GM12891 (cell line): ENCODE measurements at places on chromosomes 1 and 21.

GRCh38 chr1:61082311-61083012 lies at the start of gene NFIA:
Gene NFIA (plus strand): TSS chr1:61082561.
- no peak for DNase-seq

DNA sequence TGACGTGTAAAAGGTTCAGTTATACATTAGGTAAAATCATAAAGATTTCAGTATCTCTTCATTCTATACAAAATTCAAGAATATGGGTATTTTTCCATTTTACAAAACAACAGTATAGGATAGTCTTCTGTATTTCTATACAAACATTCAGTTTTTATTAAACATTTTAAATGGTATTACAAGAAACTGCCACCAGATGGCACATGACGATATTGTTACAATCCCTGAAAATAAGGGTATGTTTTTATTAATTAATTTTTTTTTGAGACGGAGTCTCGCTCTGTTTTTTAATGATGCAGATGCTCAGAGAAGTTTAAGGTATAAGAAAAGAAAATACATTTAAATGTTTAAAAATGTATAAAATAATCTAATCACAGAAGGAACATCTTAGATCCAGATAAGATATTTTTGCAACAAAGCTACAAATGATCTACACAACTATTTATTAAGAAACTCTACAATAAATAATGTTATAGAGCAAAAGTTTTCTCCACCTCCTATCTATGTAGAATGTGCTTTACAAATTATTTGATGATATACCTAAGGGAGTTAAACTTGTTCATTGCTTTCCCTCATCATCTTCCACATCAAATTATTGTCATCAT lies 23.5 kb upstream of the RSBN1 start:
- DNase-seq: no peak

DNA sequence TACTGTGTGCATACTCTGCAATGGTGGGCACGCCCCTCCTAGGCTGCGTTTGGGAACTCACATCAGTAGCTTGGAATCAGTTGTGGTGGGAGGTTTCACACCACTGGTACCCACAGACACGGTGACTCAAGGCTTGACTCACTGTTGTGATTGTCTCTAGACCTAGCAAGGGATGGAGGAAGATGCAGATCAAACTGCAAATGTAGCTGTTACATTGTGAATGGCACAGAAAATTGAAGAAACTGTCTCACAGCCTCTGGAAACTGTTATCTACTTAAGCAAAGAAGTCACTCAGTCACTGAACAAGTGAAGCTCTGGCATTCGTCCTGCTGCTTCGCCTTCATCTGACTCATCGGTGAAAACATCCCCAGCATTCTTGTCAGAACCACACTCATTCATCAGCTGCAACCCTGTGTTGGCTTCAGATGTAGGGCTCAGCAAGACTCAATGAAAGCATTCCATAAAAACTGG lies 59.5 kb downstream of the POFUT2 start:
- DNase-seq: no peak

GRCh38 chr1:241499910-241500309 lies 19.6 kb downstream of the FH start:
- no peak for DNase-seq

DNA sequence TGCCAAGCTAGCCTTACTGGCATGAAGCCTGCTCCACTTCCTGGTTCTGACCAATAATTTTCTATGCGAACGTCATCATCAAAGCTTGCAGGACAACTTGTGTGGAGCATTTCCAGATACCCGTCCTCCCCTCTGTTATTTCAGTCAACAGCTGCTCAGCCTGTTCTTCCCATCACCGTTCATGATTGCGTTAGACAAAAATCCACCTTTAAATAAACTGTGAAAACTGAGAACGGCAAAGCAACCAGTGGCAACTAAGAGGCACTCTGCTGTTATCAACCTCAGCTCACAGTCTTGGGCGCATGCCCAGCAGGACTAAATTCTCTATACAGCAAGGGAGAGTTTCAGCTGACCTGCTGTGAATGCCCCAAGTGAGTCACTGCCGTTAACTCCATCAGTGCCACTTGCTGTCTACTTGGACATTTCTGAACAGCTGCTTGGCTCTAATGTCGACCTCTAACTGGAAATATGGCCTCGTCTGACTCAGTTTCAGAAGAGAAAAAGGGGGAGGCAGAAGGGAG lies 207.4 kb upstream of the RUNX1 start:
- no peak for DNase-seq

DNA sequence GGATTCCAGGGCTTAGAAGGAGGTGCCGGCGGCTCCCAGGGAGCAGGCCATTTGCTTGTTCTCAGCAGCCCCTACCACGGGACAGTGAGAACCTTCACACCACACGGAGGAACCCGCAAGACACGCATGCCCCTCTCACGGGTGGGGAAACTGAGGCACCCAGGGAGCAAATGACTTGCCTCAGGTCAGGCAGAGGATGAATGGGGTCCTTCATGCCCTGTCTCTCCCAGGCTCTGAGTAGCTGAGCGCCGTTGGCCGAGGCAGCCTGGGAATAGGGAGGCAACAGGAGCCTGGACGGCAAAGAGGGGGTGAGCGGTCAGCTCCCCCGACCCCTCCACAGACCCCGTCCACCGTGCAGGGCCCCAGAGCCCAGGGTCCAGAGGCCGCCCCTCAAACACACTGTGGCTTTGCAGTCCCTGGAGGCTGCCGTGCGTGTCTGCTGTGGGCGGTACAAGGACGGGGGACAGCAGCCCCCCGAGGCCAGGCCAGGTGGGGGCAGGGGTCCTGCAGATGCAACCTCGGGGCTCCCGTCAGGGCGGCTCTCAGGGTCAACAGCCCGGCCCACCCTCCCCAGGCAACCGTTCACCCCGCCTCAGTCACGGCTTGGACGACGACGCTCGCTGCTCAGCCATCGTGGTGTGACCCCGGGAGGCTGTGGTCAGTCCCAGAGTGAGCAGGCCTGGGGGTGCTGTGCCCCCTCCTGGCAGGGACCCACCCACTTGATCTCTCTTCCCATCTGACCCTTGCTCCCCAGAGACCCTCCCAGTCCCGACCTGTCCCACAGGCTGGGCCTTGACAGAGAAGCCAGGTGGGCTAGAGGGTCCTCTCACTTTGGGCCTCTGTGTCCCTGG lies 15.8 kb upstream of the COL6A2 start:
- DNase-seq: no peak

DNA sequence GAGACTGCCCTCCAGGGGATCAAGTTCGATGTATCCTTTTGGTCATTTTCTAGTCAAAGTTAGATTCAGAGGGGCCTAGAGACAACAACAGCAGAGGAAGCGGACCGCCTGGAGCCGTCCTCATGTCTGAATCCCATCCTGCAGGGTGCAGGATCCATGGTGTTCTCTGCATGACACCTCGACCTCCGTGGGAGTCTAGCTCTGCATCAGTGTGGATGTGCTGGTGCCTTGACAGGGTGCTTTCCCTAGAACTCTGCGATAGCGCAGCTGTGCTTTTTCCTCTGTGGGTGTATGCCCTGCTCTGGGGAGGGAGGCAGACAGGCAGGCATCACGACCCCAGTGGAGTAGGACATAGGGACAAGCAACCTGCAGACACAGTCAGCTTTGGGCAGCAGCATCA lies 48.2 kb upstream of the A3GALT2 start:
- no peak for DNase-seq

DNA sequence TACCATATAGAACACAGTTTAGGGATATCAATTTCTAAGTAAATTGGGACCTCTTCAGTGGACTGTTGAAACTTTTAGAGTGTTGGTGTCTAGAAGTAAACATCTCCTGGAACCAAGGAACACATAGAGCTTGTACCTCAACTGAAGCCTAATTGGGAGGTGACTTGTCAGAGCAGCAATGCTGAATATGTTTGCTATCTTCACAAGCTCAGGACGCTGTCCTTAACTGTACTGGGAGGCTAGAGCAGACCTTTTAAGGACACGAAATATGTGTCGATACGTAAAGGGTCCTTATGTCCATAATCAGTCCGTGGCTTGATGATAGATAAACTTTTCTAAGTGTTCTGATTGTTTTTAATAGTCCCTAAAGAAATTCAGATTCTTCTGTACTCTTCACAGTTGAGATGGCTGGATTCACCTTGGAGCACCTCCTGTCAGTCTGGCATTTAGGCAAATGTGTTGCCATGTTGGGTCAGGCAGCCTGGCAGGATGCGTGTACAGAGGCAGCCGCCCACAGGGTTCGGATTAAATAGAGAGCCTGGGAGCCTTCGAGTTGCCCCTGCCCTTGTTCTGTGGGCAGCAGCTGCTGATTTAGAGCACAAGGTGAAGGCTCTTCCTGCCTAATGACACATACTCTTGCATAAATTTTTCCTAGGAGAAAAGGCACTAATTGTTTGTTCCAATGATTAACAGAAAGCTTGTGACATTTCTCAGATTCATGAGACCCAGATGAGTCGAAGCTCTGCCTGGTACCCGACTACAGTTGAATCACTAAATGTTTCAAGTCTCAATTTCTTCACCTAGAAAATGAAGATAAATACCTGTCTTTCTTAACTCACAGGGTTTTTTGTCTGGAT lies 3.6 kb downstream of the ACTN2 start:
- DNase-seq: no peak

- no peak for DNase-seq
Measured at GRCh38 chr1:41564741-41565475, 80.4 kb upstream of the EDN2 start.

DNA sequence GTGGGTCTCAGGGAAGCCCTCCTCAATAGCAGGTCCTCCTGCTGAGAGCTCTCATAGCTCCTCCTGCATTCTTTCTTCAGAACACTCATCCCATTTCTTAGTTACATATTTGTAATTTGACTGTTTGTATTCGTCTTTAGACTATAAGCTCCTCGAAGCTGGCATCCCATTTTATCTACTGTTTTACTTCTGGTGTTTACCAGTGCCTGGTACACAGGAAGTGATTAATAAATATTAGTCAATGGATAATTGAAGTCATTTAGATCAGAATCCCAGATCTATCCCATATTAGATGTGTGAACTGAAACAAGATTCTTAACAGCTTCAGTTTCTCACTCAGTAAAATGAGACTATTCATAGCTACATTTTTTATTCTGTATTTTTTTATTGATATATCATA lies 88.7 kb downstream of the PLPP3 start:
- no peak for DNase-seq

GRCh38 chr1:38129473-38129872 lies 82.9 kb upstream of the POU3F1 start:
- no peak for DNase-seq

DNA sequence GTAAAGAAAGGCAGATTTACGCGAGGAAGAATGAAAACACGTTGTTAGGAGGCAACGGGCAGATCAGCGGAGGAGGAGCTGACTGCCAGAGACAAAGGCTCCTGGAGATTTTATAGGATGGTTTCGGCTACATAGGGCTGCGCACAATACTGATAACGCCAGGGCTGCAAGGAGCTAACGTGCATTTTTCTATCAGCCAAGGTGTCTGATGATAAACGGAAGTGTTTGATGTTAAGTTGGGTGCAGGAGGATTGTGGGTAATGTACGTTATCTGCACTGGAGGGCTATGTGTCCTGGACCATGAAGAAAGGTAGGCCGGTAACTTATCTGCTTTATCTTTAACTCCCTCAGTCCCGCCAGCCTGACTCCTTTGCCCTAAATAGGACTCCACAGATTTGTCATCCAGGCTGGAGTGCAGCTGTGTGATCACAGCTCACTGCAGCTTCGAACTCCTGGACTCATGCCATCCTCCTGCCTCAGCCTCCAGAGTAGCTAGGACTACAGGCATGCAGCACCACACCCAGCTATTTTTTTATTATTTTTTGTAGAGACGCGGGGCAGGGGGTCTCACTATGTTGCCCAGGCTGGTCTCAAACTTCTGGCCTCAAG lies 29.6 kb downstream of the SETD4 start:
- no peak for DNase-seq

- DNase-seq: no peak
Measured at GRCh38 chr1:117208580-117208979, 2.1 kb downstream of the VTCN1 start.

GRCh38 chr1:246838118-246838456 lies 93.7 kb downstream of the AHCTF1 start:
- no peak for DNase-seq

GRCh38 chr21:28953247-28953646 lies 39.4 kb downstream of the LTN1 start:
- DNase-seq: no peak

GRCh38 chr1:213680677-213681325 lies 307.0 kb upstream of the PROX1 start:
- no peak for DNase-seq

DNA sequence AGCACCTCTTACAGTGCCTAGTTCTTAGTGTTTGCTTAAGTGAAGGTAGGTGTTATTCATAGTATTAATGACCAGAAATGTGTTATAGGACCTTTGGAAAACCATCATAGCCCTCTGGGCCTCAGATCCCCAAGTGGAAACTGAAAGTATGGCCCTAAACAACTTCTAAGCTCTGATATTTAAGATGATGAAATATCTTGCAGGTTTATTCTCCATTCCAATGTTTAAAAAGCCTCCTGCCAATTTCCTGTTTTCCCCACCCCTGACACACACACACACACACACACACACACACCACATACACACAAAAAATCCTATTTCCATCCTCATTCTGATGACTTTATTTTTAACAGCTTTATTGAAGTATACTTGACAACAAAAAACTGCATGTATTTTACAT lies 108.2 kb downstream of the DIRAS3 start:
- DNase-seq: no peak

DNA sequence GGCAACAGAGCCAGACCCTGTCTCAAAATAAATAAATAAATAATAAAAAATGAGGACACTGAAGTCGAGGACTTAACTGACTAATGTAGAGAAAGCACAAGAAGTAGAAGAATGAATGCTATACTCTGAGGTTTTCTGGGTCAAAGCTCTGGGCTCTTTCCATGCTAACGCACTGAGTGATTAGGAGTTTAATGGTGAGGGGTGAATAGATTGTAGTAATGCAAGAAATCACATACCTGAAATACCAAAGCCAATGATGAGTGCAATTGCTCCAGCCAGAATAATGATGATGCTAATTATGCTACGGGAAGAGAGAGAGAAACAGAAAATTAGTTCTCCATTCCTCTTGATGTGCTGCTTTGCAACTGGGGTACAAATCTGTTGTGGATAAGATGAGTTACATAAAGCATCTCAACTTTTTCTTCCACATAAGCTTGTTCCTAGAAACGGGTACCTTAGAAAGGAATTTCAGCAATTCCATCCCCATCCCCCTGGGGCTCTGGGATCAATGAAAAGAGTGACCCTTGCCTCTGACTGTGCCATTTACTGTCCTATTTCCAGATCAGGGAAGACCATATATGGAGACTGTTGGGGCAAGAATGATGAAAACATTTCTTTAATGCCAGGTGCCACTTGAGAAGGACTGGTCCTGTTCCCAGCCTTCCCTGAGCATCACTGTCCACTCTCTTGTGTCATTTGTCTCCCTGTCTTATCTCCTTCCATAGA lies 40.7 kb downstream of the VTCN1 start:
- no peak for DNase-seq
